ENCODE measurements at places on chromosomes 2 and 18.

DNA sequence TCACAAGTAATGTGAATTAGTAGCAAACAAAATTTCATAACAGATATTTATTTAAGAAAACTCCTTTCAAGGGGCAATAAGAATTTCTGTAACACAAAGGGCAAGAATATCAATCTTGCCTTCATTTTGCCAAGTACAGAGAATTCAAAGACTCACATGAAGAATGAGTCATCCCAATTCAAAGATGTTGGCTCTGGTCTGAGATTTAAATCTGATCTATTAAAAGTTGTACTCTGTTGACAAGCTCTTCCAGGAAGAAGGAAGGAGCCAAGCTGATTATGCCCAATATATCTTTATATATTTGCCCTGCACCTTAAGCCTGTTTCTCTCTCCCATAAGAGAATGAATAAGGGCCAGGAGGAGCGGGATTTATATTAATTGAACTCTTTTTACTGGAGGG is 55.9 kb upstream of the RPE start:
- no peak for DNase-seq

GRCh38 chr2:186060744-186061440 is 322.3 kb downstream of the FSIP2 start:
- no peak for DNase-seq

- DNase-seq: no peak
Observed at GRCh38 chr2:186027922-186028321, 289.3 kb downstream of the FSIP2 start.

DNA sequence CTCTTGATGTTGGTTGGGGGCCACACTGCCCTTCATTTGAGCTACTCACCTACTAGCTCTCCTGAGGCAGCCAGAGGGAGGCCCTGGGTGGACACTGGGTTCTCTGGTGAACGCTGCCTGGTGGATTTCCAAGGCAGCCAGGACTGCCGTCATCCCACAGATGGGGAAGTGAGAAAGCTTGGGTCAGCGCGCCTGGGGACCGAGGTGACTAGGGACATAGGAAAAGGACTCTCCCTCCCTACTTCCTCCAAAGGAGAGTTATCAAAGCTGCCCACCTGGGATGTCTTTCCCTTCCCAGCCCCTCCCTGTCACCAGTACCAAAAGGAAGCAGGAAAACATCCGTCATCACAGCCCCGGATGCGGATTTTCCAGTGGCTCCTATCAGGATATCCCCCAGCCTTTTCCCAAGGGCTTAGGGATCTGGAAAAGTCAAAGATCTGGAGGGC is 3.8 kb upstream of the SEMA4C start:
- no peak for DNase-seq

- no peak for DNase-seq
Observed at GRCh38 chr2:54073796-54074195, 41.6 kb upstream of the ACYP2 start.

- no peak for DNase-seq
Observed at GRCh38 chr18:6868033-6868432, 138.5 kb downstream of the ARHGAP28 start.

- DNase-seq: no peak
Observed at GRCh38 chr2:148531235-148531634, 113.3 kb upstream of the EPC2 start.

GRCh38 chr2:171410624-171411023 is 23.2 kb downstream of the METTL8 start:
- no peak for DNase-seq

- DNase-seq: no peak
Observed at GRCh38 chr2:109212836-109213563, 84.0 kb downstream of the SH3RF3 start.

GRCh38 chr2:15971351-15971750 is 31.0 kb downstream of the MYCN start:
- no peak for DNase-seq

- no peak for DNase-seq
Observed at GRCh38 chr2:40281021-40281940, 170.6 kb downstream of the SLC8A1 start.

DNA sequence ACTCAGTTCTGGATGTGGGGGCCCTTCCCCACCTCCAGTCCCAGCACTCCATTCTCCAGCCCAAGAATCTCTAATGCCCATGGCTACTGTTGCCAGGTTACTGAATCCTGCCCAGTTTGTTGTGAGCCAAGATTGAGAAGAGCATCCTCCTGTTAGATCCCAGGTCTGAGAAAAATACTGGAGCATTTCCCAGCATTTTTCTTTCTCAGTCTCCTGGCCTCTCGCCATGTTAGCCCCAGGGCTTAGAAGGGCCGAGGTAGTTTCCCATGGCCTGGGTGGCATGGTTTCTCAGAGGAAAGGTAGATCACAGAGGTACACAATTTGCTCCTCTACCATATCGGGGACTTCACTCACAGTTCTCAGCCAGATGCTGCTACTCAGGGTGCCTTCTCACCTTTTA is 135.7 kb downstream of the OTX1 start:
- DNase-seq: no peak

GRCh38 chr2:107801498-107801897 is 25.2 kb upstream of the RGPD4 start:
- DNase-seq: no peak

DNA sequence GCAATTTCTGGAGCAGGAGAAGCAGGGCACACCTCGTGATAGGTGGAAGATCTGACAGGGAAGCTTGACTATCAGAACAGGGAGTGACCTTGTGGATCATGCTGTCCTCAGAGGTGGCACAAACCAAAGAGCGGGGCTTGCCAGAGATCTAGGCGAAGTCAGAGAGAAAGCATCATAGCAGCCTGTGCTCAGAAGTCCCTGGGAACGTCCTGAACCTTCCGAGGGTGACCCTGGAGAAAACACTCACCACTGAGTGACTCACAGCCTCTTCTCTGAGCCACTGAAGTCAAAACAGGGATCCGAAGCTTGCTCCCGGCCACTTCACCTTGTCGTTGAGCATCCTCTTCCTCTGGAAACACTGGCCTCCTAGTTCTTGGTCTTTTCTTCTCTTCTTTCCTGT is 56.7 kb downstream of the IL1R2 start:
- no peak for DNase-seq

- no peak for DNase-seq
Observed at GRCh38 chr18:13892098-13892497, 23.2 kb downstream of the MC2R start.

DNA sequence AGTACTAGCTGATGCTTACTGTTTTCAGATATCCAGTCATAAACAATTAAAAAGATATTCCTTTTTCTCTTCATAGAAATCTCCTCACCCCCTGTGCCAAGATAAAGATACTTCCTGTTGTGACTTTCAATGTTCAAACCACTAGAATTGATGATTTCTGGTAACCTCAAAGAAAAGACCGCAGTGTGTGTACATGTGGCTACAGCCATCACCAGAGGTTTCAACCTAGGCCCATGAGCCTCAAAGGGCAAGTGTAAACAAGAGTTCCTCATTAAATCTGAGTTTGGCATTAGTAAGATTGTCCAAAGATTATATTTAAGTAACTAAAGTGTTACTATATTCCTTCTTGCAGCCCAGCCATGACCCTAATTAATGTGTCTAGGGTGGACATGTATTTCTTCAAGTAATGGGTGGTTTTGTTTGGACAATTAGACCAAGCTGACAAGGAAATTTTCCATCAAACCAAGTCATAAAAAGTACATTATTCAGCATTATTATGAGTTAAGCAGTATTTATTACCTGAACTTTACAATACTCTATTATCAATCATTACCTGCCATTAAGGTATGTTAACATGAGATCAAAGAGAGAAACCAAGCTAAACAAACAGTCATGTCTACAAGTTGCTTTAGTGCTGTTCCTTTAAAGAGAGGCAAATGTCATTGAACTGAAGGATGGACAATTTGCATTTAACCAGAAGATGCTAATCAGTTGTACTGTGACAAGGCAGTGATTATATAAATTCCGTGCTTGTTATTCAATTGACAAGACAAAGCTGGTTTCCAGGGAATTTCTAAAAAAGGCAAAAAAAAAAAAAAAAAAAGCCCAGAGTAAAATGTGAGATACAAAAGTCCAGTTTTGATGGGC is 382.7 kb downstream of the LNPK start:
- DNase-seq: no peak

DNA sequence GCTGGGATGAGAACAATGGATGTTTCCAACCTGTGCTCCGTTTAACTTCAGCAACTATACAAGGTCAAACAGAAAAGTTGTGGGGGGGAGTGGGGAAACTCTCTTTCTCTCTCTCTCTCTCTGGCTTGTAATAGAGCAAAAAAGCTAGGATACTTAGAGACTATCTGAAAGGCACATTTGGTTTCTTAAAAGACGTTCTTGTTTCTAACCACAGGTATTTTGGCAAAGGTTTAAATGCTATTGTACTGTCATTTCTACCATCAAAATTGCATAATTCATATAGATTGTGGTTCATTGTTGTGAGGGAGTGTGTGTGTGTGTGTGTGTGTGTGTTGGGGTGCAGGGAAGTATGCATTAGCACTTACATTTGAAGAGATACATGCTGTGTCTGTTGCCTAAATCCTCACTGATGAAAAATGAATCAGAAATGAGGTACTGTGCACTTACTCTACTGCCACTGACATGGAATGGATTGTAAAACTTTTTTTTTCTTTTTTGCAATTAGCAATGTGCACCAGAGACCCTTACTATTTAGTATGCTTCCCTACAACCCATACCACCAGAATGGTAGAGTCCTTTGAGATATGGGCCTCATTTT is 841.0 kb upstream of the PIK3C3 start:
- no peak for DNase-seq

GRCh38 chr18:6757931-6758330 is 28.4 kb downstream of the ARHGAP28 start:
- DNase-seq: no peak

DNA sequence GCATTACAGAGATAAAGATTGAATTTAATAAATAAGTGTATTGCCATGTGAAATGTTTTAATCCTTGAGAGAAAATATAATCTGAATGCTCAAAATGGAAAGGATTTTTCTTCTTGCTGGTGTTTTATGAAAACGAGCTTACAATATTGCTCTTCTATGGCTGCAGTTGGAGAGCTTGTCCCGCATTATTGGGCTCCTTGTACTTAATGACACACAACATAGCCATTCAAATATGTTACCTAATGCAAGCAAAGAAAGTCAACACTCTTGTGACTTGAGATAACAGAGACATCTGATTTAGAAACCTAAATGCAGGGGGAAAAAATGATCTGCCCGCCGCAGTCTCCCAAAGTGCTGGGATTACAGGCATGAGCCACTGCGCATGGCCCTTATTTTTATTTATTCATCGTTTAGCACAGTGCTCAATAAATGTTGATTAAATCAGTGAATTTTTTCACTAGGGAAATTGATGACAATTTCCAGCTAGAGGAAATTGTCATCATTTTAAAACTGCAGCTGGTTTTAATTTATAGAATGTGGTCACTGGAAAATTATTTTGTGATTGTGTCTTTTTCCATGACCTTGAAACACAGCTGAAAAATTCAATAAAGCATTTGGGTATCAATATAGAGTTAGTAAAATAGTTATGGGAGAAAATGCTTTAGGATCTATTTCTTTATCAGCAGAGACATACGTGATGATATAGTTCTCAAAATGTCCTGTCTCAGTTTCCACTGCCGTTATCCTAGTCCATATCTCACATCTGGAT is 2.4 kb upstream of the PRKD3 start:
- DNase-seq: no peak

DNA sequence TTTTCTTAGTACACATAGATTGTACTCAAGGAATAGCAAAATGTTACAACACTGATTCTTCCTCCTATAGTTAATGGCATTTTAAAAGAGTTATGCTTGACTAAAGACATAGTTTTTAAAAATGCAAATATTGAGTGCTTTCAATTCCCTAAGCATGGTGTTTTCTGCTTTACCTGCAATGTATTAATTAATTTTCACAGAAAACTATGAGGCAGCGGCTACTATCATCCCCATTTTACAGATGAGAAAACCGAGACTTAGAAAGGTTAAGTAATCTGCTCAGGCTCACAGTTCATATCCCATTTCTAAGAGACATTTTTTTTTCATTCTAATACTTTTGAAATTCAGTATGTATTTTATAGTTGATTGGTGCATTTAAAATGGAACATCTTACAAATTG is 38.0 kb downstream of the BMP10 start:
- no peak for DNase-seq

- DNase-seq: no peak
Observed at GRCh38 chr2:111173856-111174255, 53.1 kb downstream of the BCL2L11 start.

DNA sequence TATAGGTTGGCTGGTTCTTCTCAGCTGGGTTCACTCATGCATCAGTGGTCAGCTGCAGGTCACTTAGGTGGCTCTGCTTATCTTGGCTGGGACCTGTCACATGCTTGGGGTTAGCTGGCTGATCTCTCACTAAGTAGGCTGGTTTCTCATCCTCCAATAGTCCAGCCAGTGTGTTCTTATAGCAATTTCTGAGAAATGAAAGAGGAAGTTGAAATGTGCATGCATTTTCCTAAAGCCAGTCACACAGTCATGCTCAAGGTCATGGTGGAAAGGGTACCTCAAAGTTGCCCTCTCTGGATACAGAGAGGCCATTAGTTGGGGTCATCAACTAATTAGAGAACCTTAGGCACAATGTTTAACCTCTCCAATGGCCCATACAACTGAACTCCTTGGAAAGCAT is 64.4 kb downstream of the KLHL29 start:
- no peak for DNase-seq

GRCh38 chr2:106053116-106053515 is 141.0 kb downstream of the UXS1 start:
- DNase-seq: no peak

- DNase-seq: no peak
Observed at GRCh38 chr2:232438951-232439757, 16.8 kb upstream of the ALPI start.

GRCh38 chr2:109084341-109084740 is 44.7 kb upstream of the SH3RF3 start:
- DNase-seq: no peak

GRCh38 chr2:23280401-23280800 is 104.6 kb upstream of the KLHL29 start:
- DNase-seq: no peak

DNA sequence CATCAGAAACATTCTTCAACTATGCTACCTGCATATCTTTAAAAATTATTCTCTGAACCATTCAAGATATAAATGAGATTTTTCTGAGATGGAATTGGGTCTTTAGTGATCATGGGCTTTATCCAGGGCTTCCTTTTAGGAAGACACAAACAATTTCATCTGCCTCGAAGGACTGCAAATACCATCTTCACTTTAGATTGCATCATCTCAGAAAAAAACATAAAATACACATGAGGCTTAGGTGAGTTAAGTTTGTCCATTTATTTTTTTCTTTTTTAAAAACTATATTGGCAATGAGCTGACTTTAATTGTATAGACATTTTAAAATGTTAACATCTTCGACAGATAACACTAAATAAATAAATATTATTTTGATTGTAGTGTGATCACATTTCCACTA is 20.1 kb downstream of the TTN start:
- no peak for DNase-seq

DNA sequence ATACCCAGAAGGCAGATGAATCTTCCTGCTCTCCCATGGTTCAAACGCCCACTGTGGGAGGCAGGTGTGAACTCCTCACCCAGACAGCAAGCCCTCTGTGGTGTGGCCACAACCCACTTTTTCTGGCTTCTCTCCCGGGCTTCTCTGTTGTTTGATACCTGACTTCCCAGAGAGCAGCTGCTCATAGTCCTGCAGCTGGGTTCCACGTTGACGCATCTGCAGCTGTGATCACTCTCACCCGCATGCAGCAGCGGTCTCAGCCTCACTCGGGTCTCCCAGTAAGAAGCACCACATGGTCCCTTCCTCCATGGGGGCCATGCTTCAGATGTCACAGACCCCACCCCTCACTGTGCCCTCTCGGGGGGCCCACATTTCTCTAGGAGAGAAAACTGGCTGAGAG is 3.5 kb downstream of the ASPRV1 start:
- DNase-seq: no peak

Measured in NCI-H2081 treated with DMSO at 0.1 percent for 48 hours (cell line).